Dermis microvascular lymphatic vessel endothelial cell (primary cell): ENCODE measurements at places on chromosomes 2 and 18. TPM values are rescaled to one million over a fixed set of nuclear protein-coding genes. Genes with fewer than 3 reads are reported as not detected.

BIN1 gene
- total RNA-seq = 27.4 and 37.6 TPM in 2 replicates

LOXHD1 gene
- under 0.01 TPM in 2 replicates for total RNA-seq

GRCh38 chr2:160352500-160352899 lies 141.1 kb downstream of the RBMS1 start:
- DNase-seq = peak; percentile 10

DHRS9 gene
- total RNA-seq = not detected in 2 replicates

C2orf72 gene
- not detected in 2 replicates for total RNA-seq

DNA sequence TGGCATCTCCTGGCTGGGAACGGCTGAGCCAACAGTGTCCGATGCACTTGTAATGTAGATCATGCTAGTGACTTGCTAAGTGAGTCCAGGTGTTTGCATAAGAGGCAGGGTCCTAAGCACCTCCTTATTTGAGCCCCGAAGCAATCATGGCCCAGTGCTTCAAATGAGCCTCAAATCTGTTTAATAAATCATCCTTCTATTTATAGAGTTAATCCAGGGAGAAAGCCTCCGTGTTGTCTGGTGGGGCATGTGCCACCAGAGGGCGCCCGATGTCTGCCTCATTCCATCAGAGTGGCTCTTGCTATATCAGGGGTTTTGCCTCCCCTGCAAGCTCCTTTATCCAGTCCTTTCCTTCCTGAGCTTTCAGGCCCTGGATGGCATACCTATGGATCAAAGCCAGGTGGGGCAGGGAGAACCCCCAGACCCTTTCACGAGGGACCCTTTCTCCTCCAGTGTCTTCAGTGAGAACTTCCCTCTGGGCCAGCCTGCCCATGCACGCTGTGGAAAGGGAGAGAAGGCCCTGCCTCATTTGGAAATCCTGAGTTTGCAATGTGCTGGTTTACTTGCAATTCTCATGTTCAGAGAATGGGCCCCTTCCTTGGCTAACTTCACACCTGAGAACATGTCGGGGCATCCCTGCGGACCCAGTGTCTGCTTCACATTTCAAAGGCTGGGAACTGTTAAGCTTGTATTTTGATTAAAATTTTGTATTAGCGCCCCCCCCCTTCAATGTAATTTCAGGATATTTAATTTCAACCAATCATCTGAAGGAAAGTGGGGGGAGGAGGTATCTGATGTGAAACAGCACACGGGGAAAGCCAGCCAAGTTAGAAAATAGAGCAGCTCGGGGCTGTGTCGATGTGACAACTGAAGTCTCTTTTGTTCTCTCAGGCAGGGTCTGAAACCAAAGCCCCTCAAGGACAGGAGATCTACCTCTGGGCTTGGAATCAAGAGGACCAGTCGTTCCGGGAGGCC lies 39.7 kb downstream of the RDH14 start:
- peak; percentile 55 for DNase-seq

- DNase-seq = no peak
These were observed 53.4 kb upstream of the TLK1 start for GRCh38 chr2:171214093-171214492.

CCBE1 gene
- total RNA-seq = under 0.01 and 0.13 TPM in 2 replicates

GRCh38 chr2:166591226-166591625 lies 97.2 kb upstream of the SCN7A start:
- DNase-seq = no peak

DNA sequence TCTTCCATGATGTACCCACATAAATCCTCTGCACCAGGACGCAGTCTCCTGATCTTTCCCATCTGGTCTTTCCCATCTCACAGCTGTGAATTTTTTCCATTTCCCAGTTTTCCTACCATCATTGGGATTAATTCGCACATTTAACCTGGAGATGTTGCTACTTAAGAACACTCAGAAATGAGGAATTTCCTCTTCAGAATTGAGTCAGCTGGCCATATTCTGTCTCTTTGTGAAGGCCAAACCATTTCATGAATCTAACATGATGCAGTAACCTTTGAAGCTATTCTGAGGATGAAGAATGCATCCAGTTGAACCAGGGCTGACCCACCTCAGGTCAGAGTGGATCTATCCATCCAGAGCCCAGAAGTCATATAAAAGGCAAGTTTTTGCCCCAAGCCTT lies 326.8 kb downstream of the SETBP1 start:
- DNase-seq = no peak

GRCh38 chr2:127277028-127277427 lies 16.9 kb downstream of the ERCC3 start:
- DNase-seq = no peak

DNA sequence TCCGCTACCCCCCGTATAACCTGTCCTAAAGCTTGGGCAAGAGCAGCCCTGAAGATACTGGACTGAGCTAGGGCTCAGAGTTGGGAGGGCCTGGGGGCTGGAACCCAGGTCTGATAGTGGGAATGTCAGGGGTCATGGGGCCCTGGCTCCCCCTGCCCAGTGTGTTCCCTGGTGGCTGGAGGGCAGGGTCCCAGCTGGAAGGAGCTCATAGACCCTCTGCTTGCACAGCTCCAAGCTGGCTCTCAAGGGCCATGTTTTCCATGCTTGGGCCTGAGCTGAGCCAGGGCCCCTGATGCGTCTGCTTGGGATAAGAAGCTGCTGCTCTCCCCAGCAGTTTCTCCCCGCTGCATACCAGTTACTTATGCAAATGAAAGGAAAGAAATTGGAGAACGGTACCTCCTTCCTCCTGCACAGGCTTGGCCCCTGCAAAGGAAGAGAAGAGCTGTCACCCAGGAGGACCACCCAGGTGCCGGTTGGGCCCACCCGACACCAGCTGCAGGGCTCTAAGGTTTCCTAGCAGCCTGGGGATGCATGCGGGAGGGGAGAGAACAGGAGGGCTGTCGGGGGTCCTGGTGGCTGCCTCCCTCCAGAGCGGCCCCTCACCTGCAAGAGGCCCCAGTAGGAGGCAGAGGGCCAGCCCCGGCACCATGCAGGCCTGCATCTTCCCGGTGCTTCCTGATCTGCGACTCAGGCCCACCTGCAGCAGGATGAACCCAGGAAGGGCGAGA lies 628 bp downstream of the OTOS start:
- DNase-seq = no peak

DNA sequence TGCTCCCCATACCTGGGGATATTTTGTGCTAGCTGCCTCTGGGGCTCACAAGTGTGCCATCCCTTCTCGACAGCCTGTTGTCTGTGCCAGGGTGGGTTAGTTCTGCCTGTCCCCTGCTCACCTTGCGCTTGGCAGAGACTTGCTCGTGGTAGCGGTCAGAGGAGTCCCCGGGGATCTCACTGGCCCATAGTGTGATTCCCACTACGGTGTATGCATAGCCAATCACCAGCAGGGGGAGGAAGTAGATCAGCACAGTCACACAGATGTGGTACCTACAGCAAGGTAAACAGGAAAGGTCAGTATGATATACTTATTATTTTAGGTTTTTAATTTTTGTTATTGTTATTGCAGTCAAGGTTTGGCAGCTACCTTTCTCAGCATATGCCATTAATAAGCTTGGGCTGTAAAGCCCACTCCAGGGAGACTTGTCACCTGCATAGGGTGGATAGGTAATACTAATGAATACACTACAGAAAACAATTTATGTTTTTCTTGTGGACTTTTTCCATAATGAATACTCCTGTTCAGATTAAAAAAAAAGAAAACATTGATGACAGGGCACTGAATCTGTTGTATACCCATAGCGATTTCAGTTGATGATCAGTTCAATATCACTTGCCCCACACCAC lies 95.2 kb downstream of the POLE4 start:
- peak; percentile 24 for DNase-seq

DNA sequence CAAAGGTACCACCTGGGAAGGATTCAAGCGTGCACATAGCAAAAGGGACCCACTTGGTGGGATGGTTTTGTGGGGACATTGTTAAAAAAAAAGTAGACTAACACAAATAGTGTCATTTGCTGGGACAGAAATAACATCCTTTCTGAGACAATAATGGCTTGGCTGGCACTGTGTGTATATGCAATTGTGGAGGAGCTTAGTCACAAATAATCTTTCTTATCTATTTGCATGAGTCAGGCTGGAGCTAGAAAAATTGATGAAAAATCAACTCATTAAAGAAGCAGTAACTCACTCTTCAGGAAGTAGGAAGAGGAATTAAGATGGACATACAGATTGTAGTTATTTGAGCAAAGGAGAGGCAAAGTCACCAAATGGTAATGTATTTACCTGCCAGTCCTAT lies 29.5 kb upstream of the ITGB6 start:
- DNase-seq = peak; percentile 69

CHMP1B gene
- 50.3 and 70.9 TPM in 2 replicates for total RNA-seq

DNA sequence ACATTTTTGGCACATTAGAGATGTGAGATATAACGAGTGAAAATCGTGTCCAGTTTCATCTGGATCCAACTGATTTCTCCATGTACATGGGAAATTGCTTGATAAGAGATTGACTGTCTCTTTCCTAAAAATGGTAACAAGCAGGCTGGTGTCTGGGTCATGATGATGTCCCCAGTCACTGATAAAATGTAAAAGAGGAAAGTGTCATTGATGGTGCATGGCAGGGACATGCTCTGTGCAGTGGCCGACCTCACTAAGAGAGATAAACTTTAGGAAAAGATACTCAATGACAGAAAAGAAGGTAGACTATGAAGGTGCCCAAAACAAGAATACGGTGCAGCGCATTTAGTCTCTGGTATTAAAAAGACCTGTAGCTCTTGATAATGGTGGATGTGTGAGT lies 1517.5 kb downstream of the RPIA start:
- no peak for DNase-seq

SERPINB12 gene
- not detected in 2 replicates for total RNA-seq

ANTXR1 gene
- total RNA-seq = under 0.01 TPM in 2 replicates

- no peak for DNase-seq
These were observed 75.0 kb downstream of the TPO start for GRCh38 chr2:1488181-1488671.

ACKR3 gene
- 6.8 and 20.7 TPM in 2 replicates for total RNA-seq

- DNase-seq = no peak
These were observed 52.2 kb upstream of the PTPRM start for GRCh38 chr18:7514796-7515440.

GRCh38 chr2:164052006-164052405 lies 316.2 kb upstream of the FIGN start:
- DNase-seq = no peak

DNA sequence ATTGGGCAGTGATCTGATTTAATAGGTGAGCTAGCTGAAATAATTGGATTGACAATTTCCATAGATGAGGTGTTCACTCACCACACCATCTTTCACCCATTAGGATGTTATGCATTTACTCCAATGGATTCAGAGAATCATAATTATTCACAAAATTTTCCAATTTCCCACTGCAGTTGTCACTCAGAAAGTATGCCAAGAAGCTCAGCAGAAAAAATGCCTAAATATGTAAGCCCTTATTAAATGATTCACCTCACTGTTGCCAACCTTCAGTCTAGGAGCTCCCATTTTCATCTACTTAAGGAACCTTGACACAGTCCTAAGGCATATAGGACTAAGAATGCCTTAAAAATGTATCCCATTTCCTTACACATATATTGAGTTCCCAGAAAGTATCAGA lies 94.3 kb downstream of the MBD2 start:
- DNase-seq = no peak

GRCh38 chr2:223048519-223048918 lies 3.5 kb upstream of the KCNE4 start:
- DNase-seq = no peak

DNA sequence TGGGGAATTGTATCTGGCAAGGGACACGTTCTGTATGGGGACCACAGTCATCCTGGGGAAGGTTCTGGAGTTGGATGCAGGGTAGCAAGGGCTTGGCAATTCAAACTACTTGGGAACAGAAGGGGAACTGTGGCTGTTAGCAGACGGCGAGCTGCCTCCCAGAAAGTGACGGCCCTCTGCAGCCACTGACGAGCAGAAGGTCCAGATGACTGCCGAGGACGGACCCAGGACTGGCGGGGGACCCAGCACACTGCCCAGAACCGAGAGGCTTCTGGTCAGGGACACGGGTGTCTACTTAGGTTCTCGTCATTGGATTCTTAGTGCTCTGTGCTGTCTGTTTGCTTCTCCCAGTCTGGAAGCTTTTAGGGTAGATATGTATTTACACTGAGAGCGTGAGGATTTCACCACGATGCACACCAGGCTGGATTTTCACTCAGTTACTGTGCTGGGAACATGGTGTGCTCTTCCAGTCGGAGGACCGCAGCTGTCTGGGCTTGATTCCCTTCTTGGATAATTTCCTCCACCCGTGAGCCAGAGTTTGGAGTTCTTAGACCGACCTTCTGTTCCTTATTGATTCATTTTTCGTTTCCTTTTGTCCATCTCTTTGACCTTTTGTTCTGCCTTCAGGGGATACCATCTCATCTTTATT lies 13.4 kb downstream of the GPR35 start:
- no peak for DNase-seq

STK16 gene
- total RNA-seq = 14.5 and 16.3 TPM in 2 replicates

GRCh38 chr18:77162580-77162979 lies 30.0 kb upstream of the MBP start:
- DNase-seq = no peak

DNA sequence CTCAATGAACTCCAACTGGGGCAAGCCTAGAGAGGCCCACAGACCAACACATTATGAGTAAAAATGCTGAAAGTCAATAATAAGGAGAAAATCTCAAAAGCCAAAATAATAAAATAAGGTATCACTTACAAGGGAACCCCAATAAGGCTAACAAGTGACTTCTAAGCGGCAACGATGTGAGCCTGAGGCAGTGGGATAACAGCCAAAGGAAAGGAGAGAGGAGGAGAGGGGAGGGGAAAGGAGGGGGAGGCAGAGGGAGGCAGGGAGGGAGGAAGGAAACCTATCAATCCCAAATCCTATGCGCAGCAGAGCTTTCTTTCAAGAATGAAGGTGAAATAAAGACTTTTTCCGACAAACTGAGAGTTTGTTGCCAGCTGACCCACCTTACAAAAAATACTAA lies 6.0 kb upstream of the NFATC1 start:
- no peak for DNase-seq

- peak; percentile 50 for DNase-seq
These were observed 161.1 kb upstream of the PKDCC start for GRCh38 chr2:41886757-41887156.

GRCh38 chr2:18230668-18231067 lies 329.8 kb downstream of the RDH14 start:
- DNase-seq = no peak

CIAO1 gene
- total RNA-seq = 84.2 and 100 TPM in 2 replicates

NTSR2 gene
- total RNA-seq = not detected in 2 replicates

SIX3 gene
- total RNA-seq = not detected in 2 replicates

DNA sequence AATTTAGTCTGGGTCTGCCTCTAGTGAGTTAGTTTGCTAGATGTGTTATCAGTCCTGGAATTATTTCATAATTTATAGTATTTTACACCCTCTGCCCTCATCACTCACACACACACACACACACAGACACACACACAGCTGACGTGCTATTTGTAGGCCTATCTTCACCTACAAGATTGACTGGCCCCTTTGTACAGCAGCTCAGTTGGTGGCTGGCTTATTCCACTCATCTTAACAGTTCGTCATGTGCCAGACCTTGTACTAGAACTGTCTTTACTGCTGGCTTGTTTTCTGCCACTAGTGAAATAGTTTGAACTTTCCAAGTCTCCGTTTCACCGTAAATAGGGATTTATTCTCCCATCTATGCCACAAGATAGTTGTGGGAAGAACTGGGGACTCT lies 21.3 kb downstream of the CENPO start:
- DNase-seq = no peak

GRCh38 chr18:39425172-39425850 lies 1859.7 kb upstream of the CELF4 start:
- no peak for DNase-seq

GRCh38 chr2:96957244-96957643 lies 29.1 kb downstream of the FAM178B start:
- no peak for DNase-seq

FKBP1B gene
- 7.7 and 8.0 TPM in 2 replicates for total RNA-seq
